Glutamatergic neuron (in vitro differentiated cells): ENCODE measurements at places on chromosomes 1 and 21.

- no peak for DNase-seq
Observed at GRCh38 chr1:86429122-86429725, 5.3 kb downstream of the CLCA2 start.

- no peak for DNase-seq
Observed at GRCh38 chr1:45930258-45931150, 127.1 kb downstream of the MAST2 start.

GRCh38 chr1:36482724-36483388 is at the start of gene CSF3R:
Gene CSF3R (minus strand): TSS chr1:36482913. CDS start chr1:36479496, 3,417 bp downstream.
- DNase-seq, result no peak

DNA sequence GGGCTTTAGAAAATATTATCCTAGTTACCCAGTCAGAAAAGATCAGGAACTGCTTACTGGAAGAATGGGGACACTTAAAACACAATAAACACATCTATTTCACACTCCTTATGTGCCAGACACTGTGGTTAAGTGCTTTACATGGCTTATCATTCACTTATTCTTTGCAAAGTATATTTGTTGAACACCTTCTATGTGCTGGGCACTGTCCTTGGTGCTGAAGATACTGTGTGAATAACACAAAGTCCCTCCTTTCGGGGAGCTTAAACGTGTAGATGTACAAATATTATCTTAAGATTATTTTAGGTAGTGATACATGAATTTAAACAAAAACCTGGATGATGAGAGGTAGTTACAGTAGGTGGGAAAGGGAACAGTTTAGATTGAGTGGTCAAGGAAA is 169.3 kb downstream of the ST6GALNAC5 start:
- DNase-seq, result no peak
